ENCODE measurements at places on chromosomes 1 and 21.

DNA sequence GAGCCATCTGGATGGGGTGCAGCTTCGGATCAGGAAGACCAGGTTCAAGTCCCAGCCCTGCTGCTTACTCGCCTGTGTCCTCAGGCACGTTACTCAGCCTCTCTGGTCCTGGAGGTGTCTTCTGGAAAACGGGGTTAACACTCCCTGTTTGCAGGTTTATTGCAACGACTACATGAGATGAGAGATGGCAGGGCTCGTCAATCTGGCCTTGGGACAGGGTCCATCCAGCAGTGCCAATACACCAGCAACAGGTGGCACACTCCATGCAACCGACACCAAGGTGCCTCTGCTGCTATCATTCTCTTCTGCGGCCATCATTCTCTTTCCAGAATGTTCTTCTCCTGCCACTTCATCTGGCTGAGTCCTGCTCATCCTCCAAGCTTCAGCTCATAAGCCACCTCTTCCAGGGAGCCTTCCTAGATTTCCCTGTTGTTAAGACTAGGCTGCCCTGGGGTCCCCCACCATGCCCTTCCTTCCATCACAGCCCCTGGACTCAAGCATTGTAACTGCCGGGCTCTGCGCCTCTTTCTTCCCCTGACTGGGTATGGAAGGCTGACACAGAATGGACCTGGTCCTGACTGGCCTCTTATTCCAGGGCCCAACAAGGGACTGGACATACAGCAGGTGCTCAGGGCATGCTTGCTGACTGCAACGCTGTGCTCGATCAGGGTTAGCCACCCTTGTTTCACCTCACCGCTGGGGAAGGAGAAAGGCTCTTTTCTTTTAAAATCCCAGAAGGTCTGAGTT is 87.4 kb downstream of the DMRTB1 start:
- DNase-seq, result no peak

- peak; percentile 95 for DNase-seq
These were observed 22.2 kb upstream of the CFAP126 start for GRCh38 chr1:161389691-161390558.

DNA sequence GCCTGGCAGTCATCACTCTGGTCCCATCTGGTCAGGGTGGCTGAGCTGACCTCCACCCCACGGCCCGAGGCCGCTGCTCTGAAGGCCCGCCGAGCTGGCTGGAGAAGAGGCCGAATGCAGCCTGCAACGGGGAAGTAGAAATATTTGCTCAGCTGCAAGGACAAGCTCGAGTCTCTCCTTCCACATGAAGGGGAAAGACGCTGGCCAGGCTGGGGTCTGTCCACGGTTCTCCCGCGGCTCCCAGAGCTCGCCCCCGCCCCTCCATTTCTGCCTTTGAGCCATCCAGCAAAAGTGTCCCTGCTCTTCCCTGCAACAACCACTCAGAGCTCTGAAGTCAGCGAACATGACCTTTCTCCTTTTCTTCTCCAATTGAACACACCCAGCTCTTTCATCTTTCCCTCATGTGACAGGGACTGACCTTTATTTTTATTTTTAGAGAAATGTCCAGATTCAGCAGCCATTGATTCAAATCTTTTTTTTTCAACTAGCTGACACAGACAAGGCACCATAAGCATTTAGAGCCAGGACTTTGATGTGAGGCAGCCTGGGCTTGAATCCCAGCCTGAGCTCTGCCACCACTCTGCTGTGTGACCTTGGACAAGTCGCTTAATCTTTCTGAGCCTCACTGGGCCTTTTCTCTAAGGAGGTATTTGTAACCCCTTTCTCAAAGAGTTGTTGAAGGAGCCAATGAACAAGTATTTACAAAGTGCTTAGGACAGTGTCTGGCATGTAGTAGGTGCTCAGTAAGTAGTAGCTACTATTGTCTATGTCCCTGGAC is 149.3 kb upstream of the WNT4 start:
- no peak for DNase-seq

DNA sequence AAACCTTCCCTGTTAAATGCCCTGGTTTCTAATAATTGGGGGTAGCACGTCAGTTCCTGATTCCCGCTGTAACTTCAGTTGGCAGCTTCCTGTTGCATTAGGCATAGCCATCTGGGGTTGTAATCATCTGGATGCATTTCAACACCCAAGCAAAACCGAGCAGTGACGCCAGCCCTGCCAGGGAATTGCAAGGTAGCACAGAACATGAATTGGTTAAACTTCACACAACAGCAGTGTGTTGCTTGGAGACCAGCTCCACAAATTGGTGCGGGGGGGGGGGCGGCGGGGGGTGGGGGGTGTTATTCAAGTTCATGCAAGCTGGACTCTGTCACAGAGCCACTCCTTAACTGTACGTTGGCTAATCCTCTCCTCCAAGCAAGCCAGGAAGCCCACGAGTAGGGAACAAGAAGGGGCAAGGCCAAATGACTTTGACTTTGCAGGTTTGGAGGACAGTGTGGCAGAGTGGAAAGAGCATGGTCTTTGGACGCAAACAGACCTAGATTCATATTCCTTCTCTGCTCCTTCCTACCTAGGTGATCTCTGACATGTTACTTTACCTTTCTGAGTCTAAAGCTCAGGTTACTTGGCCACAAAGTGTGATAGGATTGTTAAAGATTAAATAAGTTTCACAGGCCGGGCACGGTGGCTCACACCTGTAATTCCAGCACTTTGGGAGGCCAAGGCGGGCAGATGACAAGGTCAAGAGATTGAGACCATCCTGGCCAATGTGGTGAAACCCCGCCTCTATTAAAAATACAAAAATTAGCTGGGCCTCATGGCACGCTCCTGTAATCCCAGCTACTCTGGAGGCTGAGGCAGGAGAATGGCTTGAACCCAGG is 4.7 kb downstream of the LAX1 start:
- peak; percentile 87 for DNase-seq

DNA sequence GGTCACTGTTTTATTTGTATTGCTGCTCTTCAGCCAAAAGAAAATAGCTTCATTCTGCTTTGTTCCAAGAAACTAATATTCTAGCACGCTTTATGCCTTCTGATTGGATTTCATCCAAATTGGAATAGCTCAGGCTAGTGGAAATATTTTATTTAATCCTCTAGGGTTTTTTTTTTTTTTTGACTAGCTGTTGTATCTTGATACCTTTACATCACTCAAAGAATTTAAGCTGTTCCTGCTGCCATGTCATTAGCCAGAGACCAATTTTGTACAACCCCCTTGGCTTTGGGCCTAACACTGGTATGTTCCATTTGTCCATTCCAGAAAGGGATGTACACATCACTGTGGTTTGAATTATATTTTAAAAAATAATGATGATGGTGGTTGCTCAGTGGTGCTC is 103.0 kb downstream of the DISC1 start:
- DNase-seq, result no peak
